ENCODE measurements at places on chromosomes 2 and 18. TPM values are rescaled to one million over a fixed set of nuclear protein-coding genes. Genes with fewer than 3 reads are reported as not detected.

The KIAA1328 gene
- 3.9 TPM for polyA plus RNA-seq

- no peak for DNase-seq
Measured at GRCh38 chr2:107222466-107222865, 336.5 kb upstream of the ST6GAL2 start.

- DNase-seq, result no peak
Measured at GRCh38 chr18:80210312-80211083, 36.8 kb downstream of the PARD6G start.

DNA sequence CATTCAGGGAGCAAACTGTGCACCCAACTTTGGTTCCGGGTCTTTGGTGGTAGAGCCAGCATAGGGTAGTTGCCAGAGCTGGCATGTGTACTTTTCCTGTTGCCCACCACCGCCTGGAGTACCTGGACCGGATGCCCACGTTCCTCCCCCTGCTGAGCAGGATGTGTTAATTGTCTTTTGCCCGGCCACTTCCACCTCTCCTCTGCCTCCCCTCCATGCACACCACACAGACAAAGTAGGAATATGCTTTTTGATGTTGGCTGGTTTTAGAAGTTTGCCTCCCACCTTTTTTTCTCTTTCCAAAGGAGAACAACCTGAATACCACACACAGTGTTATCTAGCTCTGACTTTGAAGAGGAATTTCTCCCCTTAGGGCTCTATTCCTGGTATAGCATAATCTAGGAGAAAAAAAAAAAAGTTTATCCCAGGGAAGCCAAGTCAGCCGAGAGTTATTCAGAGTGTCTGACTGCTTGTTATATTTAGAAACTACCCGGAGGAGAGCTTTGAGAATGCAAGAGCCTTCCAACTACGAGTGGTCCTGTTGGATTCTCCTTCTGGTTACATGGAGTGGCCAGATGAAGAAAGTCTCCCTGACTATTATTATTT, 111.9 kb downstream of the SETBP1 start:
- no peak for DNase-seq

DNA sequence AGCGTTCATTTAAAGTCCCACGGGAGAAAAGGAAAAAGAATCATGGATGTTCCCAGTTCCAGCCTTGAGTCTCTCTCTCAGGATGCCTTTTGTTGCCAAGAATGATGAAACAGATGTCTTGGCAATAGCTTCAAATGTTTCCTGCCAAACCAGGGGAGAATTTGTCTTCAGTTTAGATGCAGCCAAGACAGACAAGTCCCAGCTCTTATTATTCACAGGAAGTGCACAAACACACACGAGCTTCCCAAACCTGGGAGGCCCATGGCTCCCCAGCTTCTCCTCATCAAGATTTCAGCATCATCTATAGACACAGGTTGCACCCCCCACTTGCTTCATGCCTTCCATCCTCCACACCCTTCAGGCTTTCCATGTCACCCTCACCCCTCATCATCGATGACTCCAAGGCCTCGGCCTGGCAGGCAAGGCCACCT, 45.9 kb downstream of the HS1BP3 start:
- no peak for DNase-seq

- DNase-seq, result peak; percentile 71
Measured at GRCh38 chr2:241842620-241843211, 16.0 kb downstream of the PDCD1 start.

GRCh38 chr2:217468042-217468830, 534.6 kb downstream of the TNS1 start:
- no peak for DNase-seq

- no peak for DNase-seq
Measured at GRCh38 chr2:39370101-39370500, 67.0 kb downstream of the MAP4K3 start.

- DNase-seq, result no peak
Measured at GRCh38 chr2:180289627-180290026, 282.5 kb upstream of the CWC22 start.

DNA sequence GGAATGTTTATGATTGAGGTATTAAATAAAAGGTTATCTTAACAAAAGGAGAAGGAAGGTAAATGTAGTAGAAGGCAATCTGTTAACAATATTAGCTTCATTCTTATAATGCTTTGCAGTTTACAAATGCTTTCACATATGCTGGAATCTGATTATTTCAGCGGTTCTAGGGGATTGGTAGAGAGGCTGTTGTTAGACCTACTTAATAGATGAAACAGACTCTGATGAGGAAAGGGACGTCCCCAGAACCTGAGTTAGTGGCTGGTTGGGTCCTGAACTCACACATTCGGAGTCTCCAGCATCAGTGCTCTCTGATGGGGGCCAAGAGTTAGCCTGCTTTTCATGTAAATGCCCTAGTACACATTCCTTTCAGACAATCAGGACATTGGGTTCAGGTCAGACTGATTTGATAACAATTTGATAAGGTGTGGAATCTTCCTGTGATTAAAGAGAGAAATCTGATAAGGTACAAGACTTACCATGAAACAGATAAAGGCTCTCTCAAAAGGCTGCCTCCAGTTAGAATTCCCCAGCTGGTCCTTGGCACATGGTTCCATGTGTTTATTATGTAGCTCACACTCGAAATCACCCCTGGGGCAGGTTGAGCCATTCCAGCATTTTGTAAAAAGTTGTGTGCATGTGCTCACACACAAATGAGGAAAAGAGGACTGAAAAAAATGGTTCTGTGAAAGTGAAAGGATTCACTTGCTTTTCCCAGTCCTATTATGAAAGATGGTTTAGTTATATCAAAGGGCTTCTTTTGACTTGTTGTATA, 103.1 kb downstream of the GPD2 start:
- no peak for DNase-seq

DNA sequence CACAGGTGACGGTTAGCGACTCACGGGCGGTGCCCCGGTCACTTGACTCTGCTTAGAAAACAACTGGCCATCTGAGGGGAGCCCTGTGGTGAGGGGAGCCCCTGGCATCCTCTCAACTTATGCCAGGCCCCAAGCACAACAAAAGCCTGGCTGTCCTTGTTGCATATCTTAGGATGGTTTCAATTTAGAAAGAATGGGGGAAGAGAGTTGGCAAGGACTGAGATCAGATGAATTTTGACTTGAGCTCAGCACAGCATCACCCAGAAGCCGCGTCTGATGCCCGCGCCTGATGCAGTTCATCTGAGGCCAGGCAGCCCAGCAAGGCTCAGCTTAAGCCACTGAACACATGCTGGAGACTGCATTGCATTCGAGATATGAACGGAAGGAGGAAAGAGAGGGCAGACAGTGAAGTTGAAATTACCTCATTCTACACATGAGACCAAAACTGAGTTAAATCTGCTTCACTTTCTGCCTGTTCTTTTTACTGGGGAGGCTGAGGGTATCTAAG, 36.8 kb downstream of the MYT1L start:
- no peak for DNase-seq

GRCh38 chr2:112713585-112713925, 7.3 kb upstream of the NT5DC4 start:
- no peak for DNase-seq

DNA sequence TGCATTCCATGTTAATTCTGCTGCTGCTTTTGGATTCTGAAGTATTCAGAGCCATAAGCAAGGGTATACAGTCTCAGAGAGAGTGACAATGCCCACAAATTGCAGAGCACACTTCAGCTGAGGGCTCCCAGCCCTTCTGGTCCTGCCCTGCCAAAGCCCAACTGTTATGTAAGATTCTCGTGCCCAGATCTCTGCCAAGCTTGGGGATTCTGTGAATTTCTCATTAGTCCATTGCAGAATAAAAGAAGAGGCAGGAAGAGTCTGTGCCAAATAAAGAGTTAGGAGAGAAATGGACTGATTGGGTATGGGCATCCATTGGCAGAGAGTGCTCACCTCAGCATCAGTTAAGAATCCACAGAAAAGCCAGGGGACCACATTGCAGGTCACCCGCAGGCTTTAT, 112.0 kb upstream of the PNPT1 start:
- no peak for DNase-seq

GRCh38 chr2:44952806-44953498, 11.4 kb downstream of the SIX3 start:
- no peak for DNase-seq

GRCh38 chr2:64228918-64229317, 84.7 kb upstream of the PELI1 start:
- peak; percentile 41 for DNase-seq

All from CD14-positive monocyte (primary cell).